ENCODE measurements at places on chromosomes 11 and 22. TPM values are rescaled to one million over a fixed set of nuclear protein-coding genes. Genes with fewer than 3 reads are reported as not detected.
A peak's percentile ranks its signal among the peaks of the same experiment; 100 is the strongest.

GRCh38 chr11:107179829-107180228, 161.6 kb upstream of the GUCY1A2 start:
- no peak for DNase-seq
- no peak overlapping the region for H3K4me3 ChIP-seq
- H3K4me1 ChIP-seq, result no peaks in the 10 kb centered on the region
- no peaks in the 10 kb centered on the region for H3K36me3 ChIP-seq
- no peak overlapping the region for H3K27ac ChIP-seq

The DNAJB7 gene
- not detected for total RNA-seq

DNA sequence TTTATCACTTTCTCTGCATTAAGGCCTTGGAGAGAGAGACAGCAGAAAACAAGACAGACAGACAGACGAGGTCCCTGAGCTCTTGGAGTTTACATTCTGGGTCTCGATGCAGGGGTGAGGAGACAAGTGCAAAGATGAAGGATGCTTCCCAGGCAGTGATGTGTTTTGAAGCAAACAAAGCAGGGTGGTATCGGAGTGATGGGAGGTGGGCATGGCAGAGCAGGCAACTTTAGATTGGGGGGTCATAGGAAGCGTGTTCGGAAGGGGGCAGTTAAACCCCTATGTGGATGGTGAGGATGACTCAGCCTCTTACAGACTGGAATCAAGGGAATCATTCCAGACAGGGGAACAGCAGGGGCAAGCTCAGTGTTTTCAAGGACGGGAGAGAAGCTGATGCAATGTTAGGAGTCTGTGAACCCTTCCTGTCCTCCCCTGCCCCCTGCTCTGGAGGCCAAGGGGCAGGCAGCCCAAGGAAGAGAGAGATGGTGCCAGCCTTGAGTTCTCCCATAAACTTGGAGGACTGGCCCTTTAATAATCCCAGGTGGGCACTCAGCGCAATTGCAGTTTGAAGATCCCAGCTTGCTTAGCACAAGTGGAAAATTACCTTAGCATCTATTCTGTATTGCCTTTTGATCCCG, 180.2 kb downstream of the CHST1 start:
- no peaks in the 10 kb centered on the region for H3K4me1 ChIP-seq
- peaks cover 2% of the 10 kb centered on the region for H3K27me3 ChIP-seq
- H3K27ac ChIP-seq, result no peak overlapping the region

The BIRC3 gene
- 14.5 TPM for total RNA-seq

The MPZL3 gene
- 19.6 TPM for total RNA-seq

- no peaks in the 10 kb centered on the region for H3K36me3 ChIP-seq
- no peak overlapping the region for H3K27ac ChIP-seq
- no peak overlapping the region for H3K4me3 ChIP-seq
Measured at GRCh38 chr11:130214861-130215530, 55.4 kb downstream of the ST14 start.

GRCh38 chr11:66529655-66530054, 16.2 kb downstream of the ZDHHC24 start:
- no peaks in the 10 kb centered on the region for H3K4me1 ChIP-seq
- peaks cover 4% of the 10 kb centered on the region for H3K36me3 ChIP-seq
- DNase-seq, result no peak
- no peaks in the 10 kb centered on the region for H3K27me3 ChIP-seq
- no peak overlapping the region for H3K4me3 ChIP-seq

DNA sequence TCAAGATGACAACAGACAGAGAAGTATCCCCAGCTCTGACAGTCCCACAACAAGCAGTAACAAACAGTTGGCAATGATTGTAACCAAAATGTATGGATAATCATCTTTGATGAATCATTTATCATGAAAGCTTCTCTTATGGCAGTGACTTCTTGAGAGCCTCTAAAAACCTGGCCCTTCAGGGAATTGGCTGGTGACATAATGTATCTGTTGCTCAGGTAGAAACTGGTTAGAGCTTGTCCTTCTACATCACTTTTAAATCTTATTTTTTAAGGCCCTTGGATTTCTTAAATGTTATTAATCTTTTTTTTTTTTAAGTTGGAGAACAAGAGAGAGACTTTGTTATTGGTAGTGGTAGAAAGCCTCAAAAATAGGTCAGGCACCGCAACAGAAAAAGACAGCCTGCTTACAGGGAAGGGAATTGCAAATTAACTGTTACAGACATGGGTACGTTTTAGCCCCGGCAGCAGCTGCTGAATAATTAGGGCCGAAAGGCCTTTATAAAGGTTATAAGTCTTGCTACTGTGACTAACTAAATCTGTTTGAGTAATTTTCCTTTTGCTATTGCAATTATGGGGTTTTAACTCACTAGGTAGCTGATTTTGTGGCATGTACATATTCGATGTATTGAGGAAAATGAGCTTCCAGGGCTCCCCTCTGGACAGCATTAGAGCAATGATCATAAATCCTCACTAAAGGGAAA, 207.7 kb upstream of the LRRC4C start:
- H3K27me3 ChIP-seq, result no peaks in the 10 kb centered on the region
- no peaks in the 10 kb centered on the region for H3K36me3 ChIP-seq
- no peak overlapping the region for H3K4me3 ChIP-seq

The VSIG10L2 gene
- total RNA-seq, result not detected

DNA sequence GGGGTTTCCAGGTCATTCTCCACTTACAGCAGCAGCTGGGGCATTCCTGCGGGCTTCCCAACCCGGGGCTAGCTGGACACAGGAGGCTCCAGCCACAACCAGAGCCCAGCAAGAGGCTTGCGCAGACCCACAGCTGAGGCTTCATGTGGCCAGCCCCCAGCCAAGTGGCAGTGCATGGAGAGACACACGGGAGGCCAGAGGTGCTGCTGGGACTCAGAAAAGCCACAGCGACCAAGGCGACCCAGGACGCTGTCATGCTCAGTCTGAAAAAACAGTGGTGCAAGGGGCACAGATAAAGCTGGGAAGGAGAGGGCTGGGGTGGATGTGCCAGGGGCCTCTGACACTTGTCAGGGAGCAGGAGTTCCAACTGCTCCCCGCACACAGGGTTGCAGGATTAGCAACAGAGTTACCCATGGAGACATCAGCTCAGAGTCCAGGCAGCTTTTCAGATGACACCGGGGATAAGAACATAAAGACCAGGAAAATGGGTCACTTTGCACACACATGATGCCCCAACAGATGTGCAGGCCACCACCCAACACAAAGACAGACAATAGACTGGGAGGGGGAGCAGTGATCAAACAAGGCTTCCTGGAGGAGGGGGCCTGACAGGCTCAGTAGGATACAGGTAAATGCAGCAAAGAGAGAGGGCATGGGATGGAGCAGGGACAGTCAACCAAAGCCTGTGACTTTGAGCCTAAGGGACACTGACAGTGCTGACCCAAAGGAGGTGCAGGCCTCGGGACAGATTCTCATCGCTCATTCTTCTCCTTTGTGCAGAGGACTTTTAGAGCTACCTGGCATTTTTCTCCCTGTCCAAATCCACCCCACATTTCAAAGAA, 6.9 kb upstream of the NEAT1 start:
- peaks cover 9% of the 10 kb centered on the region for H3K36me3 ChIP-seq
- peak overlapping the region; percentile 87 for H3K4me3 ChIP-seq
- H3K27me3 ChIP-seq, result no peaks in the 10 kb centered on the region

DNA sequence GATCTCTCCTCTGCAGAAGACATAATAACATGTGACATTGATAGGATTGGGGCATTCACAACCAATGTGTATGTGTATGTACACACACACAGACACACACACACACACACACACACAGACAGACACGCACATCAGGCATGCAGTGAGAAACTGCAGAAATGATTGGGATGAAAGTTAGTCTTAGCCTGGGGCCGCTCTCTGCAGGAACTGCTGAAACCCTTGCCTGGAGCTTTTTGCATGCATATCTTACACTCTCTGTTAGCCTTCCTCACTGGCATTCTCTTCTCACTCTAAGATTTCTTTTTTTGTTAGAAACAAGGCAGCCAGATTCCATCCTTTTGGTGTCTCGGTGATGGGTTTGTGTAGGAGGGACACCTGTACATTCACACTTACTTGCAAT, 337.9 kb downstream of the NELL1 start:
- no peaks in the 10 kb centered on the region for H3K4me1 ChIP-seq
- no peaks in the 10 kb centered on the region for H3K27me3 ChIP-seq
- no peak overlapping the region for H3K27ac ChIP-seq
- no peak for DNase-seq
- no peaks in the 10 kb centered on the region for H3K36me3 ChIP-seq
- no peak overlapping the region for H3K4me3 ChIP-seq

DNA sequence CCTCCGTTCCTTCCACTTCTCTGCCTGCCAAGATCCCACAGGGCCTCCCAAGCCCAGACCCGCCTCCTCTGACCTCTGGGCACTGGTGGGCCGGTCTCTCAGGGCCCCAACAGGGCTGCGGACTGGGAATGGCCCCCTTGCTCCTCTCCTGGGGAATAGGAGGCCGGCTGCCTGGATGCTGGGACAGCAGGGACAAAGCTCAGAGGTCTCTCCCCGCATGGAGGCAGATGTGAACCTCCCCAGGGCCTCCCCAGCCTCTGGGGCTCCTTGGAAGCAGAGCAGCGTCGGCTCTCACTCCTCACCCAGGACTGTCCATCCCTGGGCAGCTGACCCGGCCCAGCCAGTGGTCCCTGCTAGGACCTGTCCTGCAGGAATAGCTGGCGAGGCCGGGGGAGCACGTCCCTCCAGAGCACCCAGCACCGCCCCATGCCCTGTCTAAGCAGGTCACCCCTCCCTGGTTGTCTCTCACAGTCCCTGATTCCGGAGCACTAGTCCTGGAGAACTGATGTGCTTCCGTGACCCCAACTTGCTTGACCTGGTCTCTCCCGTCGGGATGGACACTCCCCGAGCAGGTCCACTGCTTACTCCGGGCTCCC, 85.8 kb downstream of the RTL6 start:
- H3K36me3 ChIP-seq, result no peaks in the 10 kb centered on the region
- no peak for DNase-seq
- H3K27me3 ChIP-seq, result peaks cover 10% of the 10 kb centered on the region
- H3K4me3 ChIP-seq, result no peak overlapping the region

DNA sequence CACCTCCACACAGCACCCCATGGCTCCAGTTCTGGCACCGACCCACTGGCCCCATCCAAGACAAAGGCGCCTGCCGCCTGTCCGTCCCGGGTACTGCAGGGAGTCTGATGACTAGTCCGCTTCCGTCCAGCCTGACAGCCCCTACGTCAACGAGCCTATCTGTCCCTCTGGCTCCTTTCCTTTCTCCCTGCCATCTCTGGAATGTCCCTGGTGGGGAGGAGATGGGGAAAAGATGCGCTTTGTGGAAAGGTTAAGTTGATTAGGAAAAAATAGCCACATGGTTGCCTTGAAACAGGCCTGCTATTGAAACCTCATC, 10.4 kb downstream of the PDGFB start:
- H3K4me1 ChIP-seq, result peaks cover 41% of the 10 kb centered on the region
- H3K36me3 ChIP-seq, result no peaks in the 10 kb centered on the region
- no peak overlapping the region for H3K4me3 ChIP-seq

GRCh38 chr11:65159012-65159411, 11.0 kb upstream of the SPDYC start:
- H3K27me3 ChIP-seq, result peaks cover 10% of the 10 kb centered on the region
- H3K4me1 ChIP-seq, result peaks cover 12% of the 10 kb centered on the region
- no peak for DNase-seq
- no peak overlapping the region for H3K27ac ChIP-seq
- no peak overlapping the region for H3K4me3 ChIP-seq

DNA sequence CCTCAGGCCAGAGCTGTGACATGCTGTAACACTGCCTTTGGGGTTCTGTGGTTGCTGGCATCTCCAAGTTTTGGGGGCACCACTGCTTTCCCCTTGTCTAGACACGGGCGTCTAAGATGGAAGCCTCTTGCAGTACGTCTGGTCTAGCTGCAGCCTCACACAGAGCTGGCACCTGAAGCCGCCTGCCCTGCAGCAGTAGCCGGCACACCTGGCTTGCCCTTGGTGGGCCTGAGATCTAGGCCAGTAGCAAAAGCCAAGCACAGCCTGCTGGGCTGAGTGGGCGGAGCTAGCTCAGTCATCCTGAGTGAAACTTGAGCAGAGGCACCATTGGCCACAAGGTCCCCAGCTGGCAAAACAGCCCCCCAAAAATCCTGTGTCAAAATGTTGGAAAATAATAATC, 154.2 kb downstream of the DLG2 start:
- no peaks in the 10 kb centered on the region for H3K4me1 ChIP-seq
- H3K4me3 ChIP-seq, result no peak overlapping the region
- no peaks in the 10 kb centered on the region for H3K27me3 ChIP-seq
- no peaks in the 10 kb centered on the region for H3K36me3 ChIP-seq

DNA sequence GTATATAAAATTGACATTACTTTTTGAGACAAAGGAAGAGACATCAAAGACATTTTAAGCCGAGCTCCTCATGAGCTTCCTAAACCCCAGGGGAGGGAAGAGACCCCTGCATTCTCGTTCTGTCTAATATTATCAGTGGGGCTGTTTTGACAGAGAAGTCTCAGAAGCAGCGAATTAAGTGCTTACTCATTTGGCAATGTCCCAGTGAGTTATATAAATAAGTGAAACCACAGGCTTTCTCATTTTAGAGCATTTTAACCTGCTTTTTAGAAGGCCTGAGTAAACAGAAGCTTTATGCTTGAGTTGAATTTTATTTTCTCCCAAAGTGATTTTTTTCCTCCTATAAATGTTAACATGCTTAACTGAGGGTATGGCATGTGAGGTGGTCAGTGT, 23.2 kb upstream of the C1QTNF4 start:
- DNase-seq, result no peak
- peaks cover 27% of the 10 kb centered on the region for H3K36me3 ChIP-seq
- no peaks in the 10 kb centered on the region for H3K27me3 ChIP-seq
- H3K27ac ChIP-seq, result no peak overlapping the region
- H3K4me3 ChIP-seq, result no peak overlapping the region

- peaks cover 11% of the 10 kb centered on the region for H3K27me3 ChIP-seq
- no peak for DNase-seq
- H3K4me3 ChIP-seq, result no peak overlapping the region
- no peaks in the 10 kb centered on the region for H3K36me3 ChIP-seq
Measured at GRCh38 chr11:625636-626268, 997 bp upstream of the CDHR5 start.

The OR52A5 gene
- total RNA-seq, result not detected

The ROBO3 gene
- total RNA-seq, result 10.5 TPM

GRCh38 chr11:94654201-94654600, 87.0 kb downstream of the PIWIL4 start:
- no peaks in the 10 kb centered on the region for H3K36me3 ChIP-seq
- H3K27ac ChIP-seq, result no peak overlapping the region
- no peak for DNase-seq
- no peak overlapping the region for H3K4me3 ChIP-seq

DNA sequence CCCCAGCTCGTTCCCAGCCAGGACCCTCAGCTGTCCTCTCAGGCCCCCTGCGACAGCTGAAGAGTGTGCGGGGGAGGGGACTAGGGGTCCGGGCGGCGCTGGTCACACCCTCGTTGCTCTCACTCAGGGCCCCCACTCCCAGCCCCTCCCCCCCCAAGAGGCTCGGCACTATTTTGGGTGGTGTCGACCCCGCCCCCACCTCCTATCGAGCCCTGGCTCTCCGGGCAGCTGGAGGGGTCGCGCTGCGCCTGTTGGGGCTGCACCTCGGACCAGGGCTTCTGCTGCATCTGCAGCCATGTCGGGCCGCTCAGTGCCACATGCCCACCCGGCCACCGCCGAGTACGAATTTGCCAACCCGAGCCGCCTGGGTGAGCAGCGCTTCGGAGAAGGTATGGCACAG, at the start of gene HSPB2:
Gene HSPB2 (plus strand): TSS at position 200 of the 400 bp plus-strand sequence. CDS start 96 bp downstream, at position 296.
- no peaks in the 10 kb centered on the region for H3K4me1 ChIP-seq
- no peak for DNase-seq
- H3K4me3 ChIP-seq, result no peak within 1 kb of the TSS
- no peak within 1 kb of the TSS for H3K27ac ChIP-seq

The LDLRAD3 gene
- not detected for total RNA-seq

The MS4A14 gene
- total RNA-seq, result not detected

Data from activated CD8-positive, alpha-beta T cell treated with anti-CD3 and anti-CD28 coated beads, Interleukin-2, amount 10 ng/mL, durations not matched to agents 7 days and 5 days (primary cell).